H7 (cell line): ENCODE measurements at places on chromosomes 6 and 20.

- no peak for DNase-seq
Measured at GRCh38 chr6:163355426-163355991, 59.0 kb upstream of the QKI start.

GRCh38 chr6:35686436-35686835, 2.3 kb downstream of the FKBP5 start:
- DNase-seq = no peak

- no peak for DNase-seq
Measured at GRCh38 chr6:23301556-23301955, 732.2 kb downstream of the HDGFL1 start.

DNA sequence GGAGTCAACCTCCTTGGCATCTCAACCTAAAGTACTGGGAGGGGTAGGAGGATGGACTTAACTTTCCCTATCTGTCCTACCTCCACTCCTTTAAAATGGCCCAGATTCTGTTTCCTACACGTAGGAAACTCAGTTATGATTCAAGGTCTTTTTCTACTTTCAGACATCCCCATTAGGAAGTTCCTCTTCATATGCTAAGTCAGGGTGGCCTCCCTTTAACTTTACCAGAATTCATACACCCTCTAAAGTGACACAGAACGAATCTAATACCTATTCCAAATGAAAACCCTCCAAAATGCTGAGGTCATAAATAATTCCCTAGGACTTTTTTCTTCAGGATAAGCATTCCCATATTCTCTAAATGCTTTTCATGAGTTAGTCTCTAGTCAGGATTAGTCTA, 15.6 kb downstream of the ARG1 start:
- no peak for DNase-seq

GRCh38 chr6:11710311-11710761, 68.3 kb downstream of the ADTRP start:
- no peak for DNase-seq

GRCh38 chr20:63416631-63417030, 55.5 kb upstream of the CHRNA4 start:
- no peak for DNase-seq

DNA sequence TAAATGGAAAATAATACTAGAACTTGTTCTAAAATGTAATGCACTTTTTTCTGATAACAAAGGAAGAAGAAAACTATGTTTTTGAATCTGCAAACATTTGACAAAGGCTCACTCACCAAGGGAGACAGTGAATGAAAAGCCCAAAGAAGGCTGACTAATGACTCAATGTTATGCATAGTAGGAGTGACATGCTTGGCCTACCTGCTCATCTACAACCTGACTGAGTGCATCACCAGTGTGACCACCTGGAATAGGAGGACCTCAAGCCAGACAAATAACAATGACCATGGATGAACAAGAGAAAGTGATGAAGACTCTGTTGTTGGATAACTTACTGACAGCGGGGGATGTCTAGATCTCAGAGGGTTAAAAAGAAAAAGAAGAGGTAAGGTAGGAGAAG, 157.2 kb downstream of the SIM1 start:
- DNase-seq = no peak

DNA sequence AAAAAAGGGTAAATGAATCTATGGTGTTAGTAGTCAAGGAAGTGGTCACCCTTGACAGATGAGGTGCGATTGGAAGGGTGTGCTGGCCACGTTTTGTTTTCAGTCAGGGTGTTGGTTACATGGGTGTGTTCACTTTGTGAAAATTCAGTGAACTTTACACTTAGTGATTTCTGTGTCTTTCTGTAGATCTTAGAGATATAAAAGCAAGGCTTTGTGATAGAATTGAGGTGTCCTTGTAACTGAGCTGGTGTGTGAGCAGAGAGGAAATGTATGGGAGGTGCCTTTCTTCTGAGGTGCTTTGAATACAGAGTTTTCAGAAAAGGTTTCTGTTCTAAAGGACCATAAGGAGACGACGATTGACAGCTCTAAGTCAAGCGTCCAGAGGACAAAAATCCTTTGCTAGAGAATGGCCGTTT, 90.5 kb downstream of the SAMD3 start:
- no peak for DNase-seq

DNA sequence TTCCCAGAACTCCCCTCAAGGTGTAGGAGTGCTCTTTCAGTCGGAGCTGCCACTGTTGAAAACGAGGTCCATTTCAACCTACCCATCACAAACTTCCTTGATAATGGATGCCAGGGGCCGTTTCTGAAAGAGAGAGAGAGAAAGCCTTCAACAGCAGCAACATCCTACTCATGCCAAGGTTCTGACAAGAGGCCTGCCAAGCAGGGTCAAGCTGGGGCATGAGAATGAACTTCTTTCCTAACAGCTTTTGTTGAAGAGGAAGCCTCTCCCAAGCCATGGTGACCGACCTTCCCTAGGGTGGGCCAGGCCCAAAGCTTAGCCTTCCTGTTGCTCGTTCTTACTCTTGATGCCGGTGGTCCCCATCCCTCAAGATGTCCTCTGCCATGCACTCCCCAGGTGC, 12.4 kb downstream of the ELMO2 start:
- no peak for DNase-seq

- no peak for DNase-seq
Measured at GRCh38 chr6:33587529-33587928, 7.5 kb upstream of the BAK1 start.

DNA sequence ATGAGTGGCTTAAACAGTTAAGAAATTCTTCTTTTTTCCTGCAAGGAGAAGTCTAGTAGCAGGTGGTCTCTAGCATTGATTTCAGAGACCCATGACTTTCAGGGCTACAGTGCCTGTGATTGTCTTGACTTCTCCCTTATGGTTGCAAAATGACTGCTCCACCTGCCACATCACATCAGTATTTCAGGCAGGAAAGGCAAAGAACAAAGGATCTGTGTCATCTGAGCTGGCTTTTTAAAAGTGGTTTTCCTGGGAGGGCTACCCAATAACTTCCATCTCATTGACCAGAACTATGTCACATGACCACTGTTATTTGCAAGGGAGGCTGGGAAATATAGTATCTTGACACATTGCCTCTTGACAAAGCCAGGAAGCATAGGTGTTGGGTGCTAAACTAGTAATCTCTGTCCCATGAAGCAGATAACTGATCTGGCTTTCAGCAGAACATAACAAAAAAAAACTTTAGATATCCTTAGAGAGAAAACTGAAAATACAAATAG, 226.2 kb downstream of the DHX35 start:
- no peak for DNase-seq

DNA sequence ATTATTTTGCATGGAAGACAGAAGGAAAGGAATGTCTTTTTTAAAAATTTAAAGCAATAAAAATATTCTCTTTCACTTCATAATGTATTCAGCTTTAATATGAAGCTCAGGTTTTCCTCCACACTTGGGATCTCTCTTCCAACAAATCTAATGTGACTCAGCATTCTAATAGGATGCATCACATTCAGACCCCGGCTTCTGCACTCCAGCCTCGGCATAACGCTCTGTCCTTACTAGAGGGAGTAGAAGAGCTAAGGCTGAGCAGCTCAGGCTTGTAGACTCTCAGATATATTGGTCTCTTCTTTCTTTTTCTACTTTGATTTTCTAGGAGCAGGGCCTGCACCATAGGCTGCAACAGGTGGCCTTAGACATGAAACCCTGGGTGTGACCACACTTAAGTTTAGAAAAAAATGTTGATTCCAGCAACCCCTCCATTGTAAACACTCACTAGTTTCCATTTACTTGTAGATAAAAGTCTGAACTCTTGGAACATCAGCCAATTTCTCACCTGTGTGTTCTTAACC, 161.7 kb downstream of the PAK5 start:
- no peak for DNase-seq

GRCh38 chr6:7933794-7934193, 23.2 kb upstream of the TXNDC5 start:
- DNase-seq = no peak

GRCh38 chr20:20210327-20210726, 157.6 kb upstream of the INSM1 start:
- DNase-seq = no peak
